ENCODE measurements at places on chromosomes 12 and 14.
A peak's percentile ranks its signal among the peaks of the same experiment; 100 is the strongest.

DNA sequence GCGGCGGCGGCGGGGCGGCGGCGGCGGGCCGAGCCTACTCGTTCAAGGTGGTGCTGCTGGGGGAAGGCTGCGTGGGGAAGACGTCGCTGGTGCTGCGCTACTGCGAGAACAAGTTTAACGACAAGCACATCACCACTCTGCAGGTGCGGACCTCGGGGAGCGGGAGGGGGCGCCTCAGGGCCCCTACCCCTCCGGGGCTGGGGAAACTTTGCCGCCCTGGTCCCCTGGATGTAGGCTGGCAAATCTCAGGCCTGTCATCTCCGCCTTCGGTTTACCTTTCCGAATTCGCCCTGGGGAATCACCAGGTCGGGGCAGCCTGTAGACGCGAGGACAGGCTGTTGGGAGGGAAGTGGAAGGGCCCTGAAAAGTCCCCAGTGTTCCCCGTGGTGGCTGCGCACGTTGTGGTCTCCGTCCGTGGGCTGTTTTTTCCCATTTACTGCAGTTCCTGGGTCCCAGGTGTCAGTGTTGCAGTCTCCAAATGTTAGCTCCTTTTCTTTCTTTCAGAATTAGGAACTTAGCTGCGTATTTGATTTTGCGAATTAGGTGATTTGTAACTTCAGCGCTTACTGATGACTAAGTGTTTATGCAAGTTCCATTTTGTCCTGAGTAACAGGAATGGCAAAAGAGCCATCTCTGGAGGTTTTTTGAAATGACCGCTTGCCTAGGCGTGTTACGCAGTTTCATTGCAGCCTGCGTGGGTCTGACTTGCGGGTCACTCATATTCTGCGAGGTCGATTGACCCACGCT lies 656 bp downstream of the RAB21 start:
- peak; percentile 21 for DNase-seq

- DNase-seq: no peak
These were observed 41.0 kb downstream of the USP15 start for GRCh38 chr12:62301080-62301798.

GRCh38 chr12:23025372-23026016 lies 400.5 kb downstream of the ETNK1 start:
- no peak for DNase-seq

GRCh38 chr12:64707362-64707761 lies 51.8 kb downstream of the GNS start:
- DNase-seq: no peak

DNA sequence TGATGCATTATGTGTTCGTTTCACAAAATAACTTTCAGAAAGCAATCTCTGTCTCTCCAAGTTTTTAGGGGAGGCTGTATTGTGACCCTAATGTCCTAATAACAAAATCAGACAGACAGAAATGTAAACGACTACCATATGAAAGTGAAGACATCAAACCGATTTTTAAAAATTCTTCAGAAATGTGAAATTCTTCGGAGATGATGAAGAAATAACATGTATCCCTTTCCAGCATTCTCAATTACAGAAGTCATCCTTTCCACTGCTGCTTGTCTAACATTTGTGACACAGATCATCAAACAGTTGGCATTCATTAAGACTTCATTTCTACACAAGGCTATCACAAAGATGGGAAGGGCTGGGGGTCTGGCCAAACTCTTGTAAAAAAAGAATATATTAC lies 41.0 kb downstream of the DMAC2L start:
- no peak for DNase-seq
